ENCODE measurements at places on chromosomes 7 and 10.
A peak's percentile ranks its signal among the peaks of the same experiment; 100 is the strongest.

GRCh38 chr10:123991611-123992570 lies 100.3 kb upstream of the CPXM2 start:
- no peak for DNase-seq

DNA sequence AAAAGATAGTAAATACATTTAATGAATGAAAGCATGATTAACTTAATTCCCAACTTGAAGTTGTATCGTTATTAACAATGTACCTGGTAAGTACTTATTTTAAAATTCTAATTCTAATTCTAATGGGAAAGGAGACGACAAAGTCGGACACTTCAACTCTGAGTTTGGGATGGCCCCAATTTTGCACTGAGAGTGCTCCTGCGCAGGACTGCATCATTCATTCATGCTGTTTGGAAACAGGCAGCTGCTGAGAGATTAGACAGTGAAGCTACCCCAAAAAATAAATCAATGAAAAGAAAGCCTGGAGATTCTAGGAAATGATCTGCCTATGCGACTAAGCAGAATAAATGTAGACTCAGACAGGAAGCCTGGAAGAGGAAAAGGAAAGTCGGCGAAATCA lies 141.7 kb upstream of the VKORC1L1 start:
- DNase-seq: no peak

- DNase-seq: no peak
Measured at GRCh38 chr7:341841-342638, 52.1 kb downstream of the FOXL3 start.

DNA sequence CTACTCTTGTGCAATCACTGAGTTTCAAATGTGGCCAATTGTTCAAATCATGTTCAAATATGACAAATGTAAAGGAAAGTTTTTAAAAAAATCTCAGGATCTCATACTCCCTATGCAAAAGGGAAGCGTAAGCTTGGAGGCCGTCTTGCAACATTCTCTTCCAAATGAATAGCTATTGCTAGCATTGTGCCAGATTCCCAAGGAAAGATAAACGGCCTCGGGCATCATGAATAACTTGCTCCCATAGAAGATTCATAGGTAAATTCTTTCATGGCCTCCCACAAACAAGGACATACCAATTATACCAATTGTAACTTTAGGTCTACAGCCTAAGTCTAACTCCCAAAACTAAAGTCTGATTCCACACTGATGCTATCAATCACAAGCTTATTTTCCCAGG lies 416.9 kb downstream of the THSD7A start:
- peak; percentile 29 for DNase-seq

GRCh38 chr7:66524738-66525137 lies 103.9 kb upstream of the KCTD7 start:
- DNase-seq: no peak

GRCh38 chr10:102230861-102231356 lies 4.8 kb downstream of the ELOVL3 start:
- DNase-seq: peak; percentile 57

DNA sequence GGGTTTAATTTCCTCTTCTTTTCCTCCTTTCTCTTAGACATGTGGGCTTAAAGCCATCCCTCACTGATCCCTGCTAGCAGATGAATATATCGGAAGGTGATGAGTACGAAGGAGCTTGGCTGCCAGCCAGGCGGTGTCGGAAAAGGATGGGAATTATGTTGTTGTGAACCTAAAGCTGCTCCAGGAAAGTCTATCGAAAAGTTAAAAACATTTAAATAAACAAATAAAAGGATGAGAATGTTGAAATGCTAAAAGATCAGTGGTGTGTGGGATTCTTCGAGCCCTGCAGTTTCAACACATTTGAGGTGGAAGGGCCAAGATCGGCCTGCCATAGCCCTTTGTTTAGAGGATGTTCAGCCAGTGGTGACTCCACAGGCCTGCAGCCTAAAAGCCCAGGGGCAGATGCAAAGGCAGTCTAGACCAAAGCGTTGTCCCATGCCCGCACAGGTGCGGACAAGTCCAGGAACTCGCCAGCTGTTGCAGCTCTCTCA lies 107.9 kb downstream of the JCAD start:
- DNase-seq: no peak

- DNase-seq: no peak
Measured at GRCh38 chr7:96179837-96180236, 142.1 kb downstream of the SLC25A13 start.

GRCh38 chr7:71303566-71303965 lies 171.6 kb downstream of the GALNT17 start:
- DNase-seq: peak; percentile 71

GRCh38 chr7:13016592-13017332 lies 329.3 kb downstream of the ARL4A start:
- DNase-seq: peak; percentile 11

DNA sequence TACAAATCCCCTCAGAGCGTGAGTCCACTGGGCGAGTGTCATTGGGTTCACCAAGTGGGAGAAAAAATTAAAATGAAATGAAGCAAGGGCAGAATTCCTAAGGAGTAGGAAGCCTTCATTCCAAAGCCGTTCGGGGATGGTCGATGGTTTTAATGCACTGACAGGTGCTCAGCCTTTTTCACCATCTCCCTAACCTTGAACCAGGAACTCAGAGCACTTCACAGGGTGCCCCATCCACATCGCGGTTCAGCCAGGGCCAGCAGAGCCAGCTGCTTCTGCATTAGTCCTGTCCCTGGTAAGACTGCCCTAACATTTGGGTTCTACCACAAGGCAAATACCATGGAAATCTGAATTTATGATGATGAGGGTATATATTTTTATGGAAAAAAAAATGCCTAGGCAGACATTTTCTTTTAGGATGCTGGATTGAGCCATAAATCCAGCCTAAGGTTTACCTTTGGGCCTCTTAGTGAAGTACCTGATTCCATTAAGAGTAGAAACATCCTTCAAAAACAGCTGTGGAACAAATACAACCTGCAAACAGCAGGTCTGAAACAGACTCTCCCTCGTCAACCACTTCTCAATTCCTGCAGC lies 203.5 kb upstream of the RNF32 start:
- DNase-seq: no peak

DNA sequence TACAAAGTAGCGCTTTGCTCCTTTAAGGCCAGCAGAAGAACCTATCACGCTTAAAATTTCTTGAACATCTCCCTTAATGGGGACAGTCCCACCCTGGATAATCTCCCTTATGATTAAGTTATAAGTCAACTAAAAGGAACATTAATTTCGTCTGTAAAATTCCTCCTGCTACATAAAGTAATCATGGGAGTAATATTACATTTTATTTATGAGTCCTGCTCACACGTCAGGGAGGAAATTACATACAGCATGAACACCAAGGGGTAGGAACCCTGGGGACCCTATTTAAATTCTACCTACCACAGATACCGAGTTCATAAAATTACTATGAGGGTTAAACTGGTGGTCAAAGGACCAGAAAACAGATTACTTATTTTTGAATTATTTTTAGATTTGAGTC lies 926.6 kb upstream of the MBL2 start:
- DNase-seq: no peak

Data from mesendoderm (in vitro differentiated cells).